ENCODE measurements at places on chromosomes 1 and 21.

DNA sequence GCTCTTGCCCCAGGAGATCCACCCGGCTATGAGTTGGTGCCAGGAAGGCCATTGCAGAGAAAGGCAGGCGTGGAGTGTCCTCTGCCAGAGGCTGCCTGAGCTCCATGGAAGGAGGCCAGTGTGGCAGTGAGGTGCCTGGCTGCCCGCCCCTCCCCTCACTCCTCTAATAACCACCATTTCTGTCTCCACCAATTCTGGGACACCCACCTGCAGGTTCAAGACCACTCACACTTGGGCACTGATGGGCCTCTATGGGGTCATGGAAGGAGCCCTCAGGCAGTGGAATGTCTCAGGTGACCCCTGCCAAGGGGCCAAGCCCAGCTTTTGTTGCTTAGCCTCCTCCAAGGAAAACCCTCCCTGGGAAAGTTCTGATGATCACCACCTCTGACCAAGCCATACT, 731.6 kb downstream of the MATN1 start:
- no peak for DNase-seq

DNA sequence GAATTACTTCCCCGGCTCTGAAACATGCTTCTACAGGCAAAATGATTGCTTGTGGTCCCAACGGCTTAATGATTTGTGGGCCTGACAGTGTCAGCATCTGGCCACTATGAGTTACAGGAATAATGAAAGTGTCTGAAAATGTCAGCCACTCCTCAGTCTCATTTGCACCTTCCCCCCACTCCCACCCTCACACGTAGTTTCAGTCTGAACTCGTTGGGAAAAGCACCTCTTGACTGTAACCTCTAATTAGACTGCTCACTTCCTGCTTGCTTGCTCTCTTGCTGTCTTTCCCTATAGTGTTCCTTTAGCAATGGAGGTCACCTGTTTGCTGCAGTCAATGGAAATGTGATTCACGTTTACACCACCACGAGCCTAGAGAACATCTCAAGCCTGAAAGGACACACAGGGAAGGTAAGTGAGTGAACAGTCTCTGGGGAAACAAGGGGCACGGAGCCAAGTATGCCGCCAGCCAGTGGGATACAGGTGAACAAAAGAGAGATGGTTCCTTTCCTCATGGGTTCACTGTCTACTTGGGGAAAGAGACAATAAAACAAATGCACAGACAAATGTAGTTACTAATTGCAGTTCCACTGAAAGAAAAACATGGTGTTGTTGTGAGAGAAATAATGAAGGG, 27.1 kb downstream of the CFAP57 start:
- DNase-seq, result no peak

DNA sequence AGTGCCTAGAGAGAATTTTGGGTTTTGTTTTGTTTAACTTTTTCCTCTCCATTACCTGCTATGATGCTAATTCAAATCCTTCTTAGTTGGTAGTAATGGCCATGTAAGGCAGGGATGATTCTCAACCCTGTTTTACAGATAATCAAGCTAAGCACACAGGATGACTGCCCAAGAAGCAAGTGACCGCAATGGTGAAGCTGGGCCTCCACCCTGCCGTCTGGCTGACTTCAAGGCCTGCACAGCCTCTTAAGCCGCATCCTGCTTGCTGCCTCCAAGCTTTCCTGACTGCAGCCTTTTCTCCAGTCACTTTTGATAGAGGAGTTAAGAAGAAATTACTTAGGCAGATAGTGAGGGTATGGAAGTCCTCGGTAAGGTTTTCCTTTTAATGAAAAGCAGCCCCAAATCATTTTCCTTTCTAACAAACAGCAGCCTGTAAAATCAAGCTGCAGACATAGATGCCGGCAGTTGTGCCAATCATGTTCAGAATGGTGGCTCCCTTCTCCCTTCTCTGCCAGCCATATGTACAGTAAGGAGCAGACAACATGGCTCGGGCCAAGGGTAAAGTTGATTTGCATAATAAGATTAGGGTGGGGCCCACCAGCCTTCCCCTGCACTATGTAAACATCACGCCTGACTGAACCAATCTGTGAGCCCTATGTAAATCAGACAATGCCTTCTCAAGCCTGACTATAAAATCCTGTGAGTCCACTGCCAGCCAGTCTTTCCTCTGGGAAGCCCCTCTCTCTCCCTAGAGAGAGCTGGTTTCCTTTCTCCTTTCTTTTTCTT, 8.8 kb upstream of the CTBS start:
- no peak for DNase-seq

GRCh38 chr1:162612606-162613400, 19.5 kb upstream of the DDR2 start:
- DNase-seq, result no peak

DNA sequence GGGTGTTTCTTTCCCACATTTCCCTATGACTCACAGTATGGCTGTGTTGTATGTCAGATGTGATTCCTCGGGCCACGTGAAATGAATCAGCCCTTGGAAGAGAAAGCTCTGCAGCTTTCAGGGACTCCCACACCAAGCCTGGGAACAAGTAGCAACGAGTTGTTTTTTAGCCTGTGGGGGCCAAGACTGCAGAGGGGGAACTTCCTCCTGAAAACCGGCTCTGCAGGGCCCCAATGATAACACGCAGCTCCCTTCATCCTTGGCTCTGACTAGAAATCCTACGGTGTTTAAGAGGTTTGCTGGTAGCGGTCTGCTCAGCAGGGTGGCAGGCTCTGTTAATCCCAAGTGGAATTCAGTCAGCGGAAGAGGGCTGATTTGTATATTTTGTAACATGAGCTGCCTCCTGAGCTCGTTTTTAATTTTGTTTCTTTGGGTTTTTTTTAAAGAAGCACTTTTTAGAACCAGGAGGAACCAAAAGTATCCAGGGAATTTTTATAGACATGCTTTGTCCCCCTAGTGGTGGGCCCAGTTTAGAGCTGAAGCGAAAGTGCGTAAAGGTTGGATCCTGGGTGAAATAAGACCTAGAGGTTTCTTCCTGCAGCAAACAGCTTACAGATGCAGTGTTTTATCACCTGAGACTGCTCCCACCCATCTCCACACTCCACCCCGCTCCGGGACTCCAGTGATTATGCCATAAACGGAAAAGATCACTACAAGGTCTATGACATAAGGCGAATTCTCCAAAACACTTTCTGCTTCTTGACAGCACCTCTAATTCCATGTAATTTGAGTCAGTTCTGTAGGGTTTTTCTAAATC, 48.8 kb downstream of the LAMC2 start:
- DNase-seq, result peak; percentile 48

DNA sequence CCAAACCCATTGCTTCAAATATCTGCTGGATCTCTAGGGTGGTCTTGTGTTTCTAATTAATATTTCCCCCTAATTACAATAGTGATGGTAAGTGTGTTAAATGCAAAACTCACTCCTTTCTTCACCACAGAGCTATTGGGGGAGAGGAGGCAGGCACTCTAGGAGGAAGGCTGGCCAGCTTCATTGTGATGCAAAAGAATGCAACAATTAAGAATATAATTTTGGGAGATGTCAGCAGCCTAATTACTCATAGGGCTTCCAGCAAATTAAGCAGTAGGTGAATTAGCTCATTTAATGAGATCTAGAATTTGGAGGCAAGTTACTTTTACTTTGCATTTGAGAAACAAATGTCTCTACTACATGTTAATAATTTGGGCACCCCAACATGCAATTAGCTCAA, 560.4 kb upstream of the DAB1 start:
- DNase-seq, result no peak

DNA sequence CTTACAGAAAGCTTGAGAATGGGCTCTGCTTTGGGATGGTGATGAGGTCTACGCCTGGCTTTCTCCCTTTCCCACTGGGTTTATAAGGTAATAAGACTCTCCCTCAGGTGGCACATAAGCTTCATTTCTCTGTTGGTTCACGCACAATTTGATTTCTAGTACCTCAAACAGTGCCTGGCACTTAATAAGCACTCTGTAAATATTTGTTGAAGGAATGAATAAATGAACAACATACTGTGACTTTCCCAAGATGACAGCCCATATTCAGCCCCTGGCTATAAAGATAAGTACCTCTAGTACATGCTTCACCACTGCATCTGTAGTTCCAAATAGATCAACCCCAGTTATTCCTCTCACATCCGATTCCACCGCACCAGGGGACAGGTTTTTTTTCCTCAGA, 17.8 kb downstream of the COPA start:
- DNase-seq, result no peak

DNA sequence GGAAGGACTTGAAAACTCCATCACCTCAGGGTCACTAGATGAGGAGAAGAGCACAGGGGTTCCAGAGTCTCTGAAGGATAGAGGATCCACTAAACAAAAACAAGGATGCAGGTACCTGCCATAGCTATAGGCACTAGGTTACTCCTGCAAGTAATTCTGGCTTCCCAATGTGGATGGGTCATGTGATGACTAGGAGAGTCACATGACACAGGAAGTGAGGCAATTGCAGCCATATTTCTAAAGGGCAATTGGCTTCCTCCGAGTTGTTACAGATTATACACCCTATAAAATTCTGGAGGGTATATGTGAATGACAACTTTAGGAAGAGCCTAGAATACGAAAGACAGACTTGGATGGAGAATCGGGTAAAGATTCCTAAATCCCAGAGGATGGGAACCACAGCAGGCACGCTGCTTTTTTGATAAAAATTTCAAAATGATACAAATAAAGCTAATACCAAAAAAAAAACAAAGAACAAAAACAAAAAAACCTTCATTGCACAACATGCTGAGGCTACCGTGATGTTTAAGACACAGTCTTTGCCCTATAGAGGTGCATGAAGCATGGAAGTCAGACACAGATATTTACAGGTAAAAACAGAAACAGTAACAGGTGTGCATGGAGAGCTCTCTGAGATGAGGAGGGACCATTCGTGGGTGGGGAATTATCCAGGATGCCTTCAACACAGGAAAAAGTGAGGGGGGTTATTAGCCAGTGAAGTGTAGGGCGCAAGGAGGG, 10.5 kb downstream of the MTX1 start:
- DNase-seq, result peak; percentile 63
